ENCODE measurements at places on chromosomes 3 and 15.

DNA sequence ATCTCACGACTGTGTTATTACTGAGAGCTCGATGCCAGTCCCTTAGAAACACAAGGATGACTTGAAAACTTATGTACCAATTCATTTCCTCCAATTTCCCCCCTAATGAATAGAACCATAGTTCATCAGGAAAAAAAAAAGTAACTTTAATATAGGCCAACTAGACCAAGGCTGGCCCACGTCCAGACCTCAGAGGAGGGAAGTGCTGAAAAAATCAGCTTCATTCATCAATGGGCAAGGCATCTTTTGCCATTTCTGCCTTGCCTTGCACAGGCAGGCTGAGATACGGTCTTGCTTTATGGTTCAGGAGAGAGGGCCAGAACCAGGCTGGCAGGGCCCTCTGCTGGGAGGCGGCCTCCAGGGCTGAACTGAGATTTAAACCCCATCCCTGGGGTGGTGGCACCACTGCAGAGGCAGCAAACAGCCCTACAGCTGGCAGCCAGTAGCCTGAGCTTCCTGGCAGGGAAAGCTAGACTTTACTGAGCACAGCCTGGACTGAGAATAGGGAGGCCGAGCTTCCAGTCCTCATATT is 104.1 kb upstream of the TNFAIP8L3 start:
- DNase-seq, result no peak

- peak; percentile 57 for DNase-seq
Observed at GRCh38 chr15:90481023-90481422, 48.7 kb upstream of the CRTC3 start.

DNA sequence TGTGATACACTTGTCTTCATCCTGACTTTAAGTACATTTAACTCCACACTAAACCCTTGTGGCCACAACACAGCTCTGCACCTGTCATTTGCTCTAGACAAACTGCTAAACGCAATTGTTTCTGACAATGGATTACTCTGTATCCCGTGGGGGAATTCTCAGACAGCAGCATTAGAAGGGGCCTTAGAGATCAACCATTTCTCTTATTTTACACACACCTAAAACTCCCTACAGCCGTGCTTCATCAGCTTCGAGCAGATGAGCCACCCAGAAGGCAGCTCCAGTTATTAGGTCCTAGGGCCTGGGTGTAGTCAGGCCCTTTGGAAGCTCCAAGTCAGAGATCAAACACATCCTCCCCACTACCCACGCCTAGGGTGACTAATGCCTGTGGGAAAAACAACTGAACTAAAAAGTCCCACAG is 1.3 kb upstream of the IL12A start:
- no peak for DNase-seq

DNA sequence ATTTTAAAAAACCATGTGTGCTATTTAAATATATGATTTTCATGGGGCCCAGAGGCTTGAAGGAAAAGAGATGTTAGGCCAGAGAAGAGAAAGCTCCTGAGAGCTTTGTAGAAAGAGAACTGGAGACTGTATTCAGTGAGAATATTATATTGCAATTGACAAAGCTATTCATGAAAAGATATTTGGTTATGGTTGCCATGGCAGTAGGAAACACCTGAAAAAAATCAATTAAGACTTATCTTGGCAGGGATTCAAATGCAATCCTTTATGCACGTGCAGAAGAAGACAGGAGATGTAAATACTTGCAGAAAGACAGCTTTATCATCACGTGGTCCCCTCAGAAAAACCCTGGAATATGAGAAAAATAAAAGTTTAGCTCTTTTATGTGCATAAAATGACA is 636.0 kb upstream of the TBL1XR1 start:
- DNase-seq, result no peak

DNA sequence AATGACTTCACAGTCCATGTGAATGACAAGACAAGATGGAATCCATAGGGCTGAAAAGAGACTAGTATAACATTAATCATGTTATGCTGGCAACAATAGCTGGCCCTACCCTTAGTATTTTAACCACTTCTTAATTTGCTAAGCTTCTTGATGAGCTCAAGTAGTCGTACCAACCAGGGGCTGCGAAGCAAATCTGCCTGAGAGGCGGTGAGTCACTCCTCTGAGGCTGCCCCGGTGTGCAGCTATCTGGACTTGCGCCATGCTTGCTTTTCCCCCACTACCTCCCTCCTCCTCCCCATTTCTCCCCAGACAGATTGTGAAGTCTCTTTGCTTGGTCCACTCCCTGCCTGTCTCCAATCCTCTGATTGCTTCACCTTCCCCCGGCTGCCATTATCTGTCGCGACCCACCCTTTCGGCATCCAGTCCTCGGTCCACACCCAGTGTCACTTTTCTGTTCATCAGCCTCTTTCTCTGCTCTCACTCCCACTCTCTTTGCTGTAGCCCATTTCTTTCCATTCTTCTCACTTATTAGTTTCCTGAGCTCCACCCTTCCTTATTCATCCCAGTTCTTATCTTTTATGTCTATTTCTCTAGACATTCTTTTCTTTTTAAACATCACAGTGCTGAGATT is 42.7 kb downstream of the DUT start:
- DNase-seq, result no peak

- DNase-seq, result peak; percentile 71
Observed at GRCh38 chr3:46442576-46443530, 21.9 kb downstream of the LTF start.

DNA sequence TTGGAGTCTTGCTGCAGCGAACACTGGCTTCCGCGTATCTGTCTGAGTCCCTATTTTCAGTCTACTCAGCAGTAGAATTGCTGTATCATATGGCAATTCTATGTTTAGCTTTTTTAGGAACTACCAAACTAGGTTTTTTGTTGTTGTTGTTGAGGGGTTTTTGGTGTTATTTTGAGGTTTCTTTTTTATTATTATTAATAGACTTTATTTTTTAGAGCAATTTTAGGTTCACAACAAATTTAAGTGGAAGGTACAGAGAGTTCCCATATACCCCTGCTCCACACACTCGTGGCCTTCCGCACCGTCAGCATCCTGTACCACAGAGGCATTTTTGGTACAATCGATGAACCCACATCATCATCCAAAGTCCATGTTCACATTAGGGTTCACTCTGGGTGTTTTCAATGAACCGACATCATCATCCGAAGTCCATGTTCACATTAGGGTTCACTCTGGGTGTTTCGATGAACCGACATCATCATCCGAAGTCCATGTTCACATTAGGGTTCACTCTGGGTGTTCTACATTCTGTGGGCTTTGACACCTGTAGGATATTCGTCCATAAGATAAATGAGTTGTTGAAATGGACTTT is 67.9 kb downstream of the LMLN start:
- DNase-seq, result no peak

GRCh38 chr3:157373783-157374182 is 62.9 kb upstream of the PTX3 start:
- no peak for DNase-seq

DNA sequence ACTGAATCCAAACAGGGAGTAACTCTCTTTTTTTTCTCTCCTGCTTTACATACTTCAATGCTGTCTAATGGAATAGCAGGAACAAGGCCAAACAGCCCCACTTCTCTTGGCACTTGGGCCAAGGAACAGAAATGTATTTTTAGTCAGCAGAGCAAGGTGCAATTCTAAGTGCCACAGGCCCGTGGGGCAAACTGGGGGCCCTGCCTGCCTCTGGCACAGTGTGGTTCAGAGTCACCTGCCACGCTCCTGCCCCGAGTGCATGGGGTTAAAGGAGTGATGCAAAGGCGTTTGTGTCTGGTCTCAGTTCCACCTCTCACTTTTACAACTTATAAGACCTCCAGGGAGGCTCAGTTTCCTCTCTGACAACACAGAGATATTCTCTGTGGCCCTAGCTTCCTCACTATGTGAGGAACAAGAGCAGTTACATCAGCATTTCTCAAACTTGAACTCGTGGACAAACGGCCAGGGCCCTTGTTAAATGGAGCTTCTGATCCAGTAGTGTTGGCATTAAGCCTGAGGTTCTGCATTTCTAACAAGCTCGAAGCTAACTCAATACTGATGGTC is 51.3 kb downstream of the LRIG1 start:
- DNase-seq, result no peak

DNA sequence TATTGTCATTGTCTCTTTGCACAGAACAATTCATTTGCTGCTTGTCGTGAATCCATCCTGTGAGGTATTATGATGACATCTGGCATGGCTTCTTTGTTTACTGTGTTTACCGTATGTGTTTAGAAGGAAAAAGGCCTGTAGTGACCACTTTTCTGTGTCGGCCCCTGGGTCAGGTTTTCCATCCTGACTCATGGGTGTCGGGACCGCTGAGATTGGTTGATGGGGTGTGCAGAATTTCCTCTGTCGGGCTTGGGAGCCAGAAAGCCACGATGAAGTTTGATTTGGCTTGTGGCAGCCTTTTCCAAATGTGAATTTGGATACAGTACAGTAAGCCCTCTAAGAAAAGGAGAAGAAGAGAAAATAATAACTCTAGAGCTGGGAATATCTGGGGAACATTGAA is 113.5 kb downstream of the FNDC3B start:
- DNase-seq, result no peak

DNA sequence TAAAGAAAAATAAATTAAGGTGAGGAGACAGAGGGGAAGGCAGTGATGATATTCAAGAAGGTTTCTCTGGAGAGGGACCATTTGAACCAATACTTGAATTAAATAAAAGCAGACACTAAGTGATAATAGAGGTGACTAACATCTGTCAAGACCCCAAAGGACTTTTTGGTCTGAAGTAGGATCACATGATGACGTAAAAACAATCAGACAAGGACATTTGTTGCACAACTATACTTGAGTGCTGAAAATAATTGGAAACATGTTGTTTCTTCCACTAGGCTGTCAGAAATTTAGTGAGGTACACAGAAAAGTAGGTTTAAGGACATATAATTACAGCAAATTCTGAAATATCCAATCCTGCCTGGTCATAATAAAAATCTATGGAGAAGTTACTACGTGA is 179.5 kb downstream of the WNT5A start:
- DNase-seq, result no peak

DNA sequence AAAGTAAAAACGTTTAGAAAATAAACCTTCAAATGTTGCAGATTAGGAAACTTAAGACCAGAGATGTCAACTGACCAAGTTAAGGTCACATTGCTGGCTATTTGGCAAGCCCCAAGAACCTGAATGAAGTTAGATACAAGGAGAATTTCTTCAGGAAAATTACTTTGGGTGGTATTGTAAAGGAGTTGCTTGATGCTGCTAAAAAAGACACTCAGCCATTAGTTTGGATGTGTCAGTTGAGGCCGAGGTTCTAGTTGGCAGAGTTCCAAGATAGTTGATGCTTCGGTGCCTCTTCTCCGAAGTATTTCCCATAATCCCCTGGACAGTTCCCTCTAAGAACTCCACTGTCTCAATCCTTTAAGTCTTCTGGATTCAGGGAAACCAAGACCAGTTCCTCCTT is 24.3 kb downstream of the SIAH2 start:
- DNase-seq, result no peak

- DNase-seq, result no peak
Observed at GRCh38 chr3:21979706-21980105, 228.7 kb upstream of the ZNF385D start.

DNA sequence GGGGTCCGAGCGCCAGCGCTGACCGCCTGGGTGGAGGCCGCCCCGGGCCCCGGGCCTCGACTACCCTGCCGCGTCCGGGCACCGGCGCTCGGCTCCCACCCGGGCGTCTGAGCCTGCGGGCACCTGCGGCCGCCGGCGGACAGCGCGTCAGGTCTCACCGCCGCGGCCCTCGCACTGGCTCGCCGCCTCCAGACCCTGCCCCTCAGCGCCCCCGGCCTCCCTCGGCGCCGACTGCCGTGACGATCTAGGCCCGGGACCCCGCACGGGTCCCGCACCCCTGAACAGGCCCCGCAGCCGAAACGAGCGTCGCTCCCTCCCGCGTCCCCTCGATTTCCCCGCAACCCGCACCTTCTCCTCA is 297 bp downstream of the PRC1 start:
- DNase-seq, result no peak

DNA sequence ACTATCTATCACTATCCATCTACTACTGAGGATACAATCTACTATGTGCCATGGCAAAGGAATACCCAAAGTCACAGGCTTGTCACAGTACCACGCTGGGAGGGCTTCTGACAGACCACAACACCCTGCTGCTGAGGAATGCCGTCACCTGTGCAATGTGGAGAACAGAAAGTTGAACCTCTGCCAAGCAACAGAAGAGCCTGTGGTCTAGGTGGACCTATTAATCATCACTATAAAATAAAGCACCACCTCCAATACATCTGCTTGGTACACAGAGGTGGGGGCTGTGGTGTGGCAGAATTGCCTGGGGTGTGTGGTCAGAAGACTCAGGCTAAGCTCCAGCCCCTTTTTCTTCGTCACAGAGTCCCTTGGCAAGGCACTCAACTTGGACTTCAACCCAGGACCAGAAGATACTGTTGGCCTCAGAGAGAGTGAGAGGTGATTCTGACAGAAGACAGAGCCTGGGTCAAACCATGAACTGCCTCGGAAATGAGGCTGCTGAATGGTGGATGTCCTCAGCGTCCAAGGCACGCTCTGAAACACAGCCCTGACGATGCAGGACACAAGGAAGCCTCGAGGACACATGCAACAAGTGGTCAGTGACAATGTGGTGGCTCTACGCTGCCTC is 189.4 kb upstream of the CHRNA7 start:
- DNase-seq, result no peak

All from DND-41 (cell line).